ENCODE measurements at places on chromosomes 4 and X. TPM values are rescaled to one million over a fixed set of nuclear protein-coding genes. Genes with fewer than 3 reads are reported as not detected.

Gene TEC
- 0.40 TPM for total RNA-seq

- no peak overlapping the region for H3K4me3 ChIP-seq
- no peaks in the 10 kb centered on the region for H3K4me1 ChIP-seq
- no peaks in the 10 kb centered on the region for H3K27me3 ChIP-seq
Measured at GRCh38 chr4:121252224-121252806, 88.2 kb upstream of the TNIP3 start.

DNA sequence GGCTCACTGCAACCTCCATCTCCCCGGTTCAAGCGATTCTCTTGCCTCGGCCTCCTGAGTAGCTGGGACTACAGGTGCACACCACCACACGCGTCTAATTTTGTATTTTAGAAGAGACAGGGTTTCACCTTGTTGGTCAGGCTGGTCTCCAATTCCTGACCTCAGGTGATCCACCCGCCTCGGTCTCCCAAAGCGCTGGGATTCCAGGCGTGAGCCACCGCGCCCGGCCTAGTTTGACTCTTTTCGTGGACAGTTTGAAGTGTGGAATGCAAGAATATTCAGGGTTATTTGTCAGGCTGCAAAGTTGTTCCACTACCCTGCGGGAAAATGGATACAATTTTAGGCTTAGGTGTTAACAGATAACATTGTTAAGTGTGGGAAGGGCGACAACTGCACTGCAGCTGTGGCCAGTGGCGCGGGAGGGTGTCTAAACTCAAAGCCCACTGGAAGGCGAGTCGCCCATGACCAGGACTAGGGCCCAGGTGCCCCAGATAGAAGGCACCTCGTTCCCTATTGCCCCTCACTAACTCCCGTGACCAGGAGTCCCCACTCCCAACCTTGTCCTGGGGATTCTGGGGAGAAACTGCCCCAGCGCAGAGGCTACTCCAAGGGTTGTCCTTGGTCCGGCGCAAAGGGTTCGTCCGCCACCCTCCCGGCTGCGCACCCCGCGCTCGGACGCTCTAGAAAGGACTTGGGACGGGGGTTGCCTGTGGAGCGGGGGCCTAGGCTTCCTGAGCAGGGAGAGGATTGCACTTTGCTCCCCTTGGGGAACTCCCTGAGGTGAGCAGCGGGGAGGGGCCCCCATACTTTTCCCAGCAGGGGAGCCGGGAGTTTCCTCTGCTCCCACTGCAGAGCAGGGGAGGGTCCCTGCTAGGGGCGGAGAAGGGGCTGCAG, 1.1 kb upstream of the CD99 start:
- no peak for DNase-seq
- peaks cover 25% of the 10 kb centered on the region for H3K4me1 ChIP-seq
- no peaks in the 10 kb centered on the region for H3K36me3 ChIP-seq
- H3K27me3 ChIP-seq = peaks cover 23% of the 10 kb centered on the region
- no peak overlapping the region for H3K27ac ChIP-seq

- H3K36me3 ChIP-seq = no peaks in the 10 kb centered on the region
- DNase-seq = no peak
- H3K4me3 ChIP-seq = no peak overlapping the region
- no peaks in the 10 kb centered on the region for H3K27me3 ChIP-seq
- no peak overlapping the region for H3K27ac ChIP-seq
Measured at GRCh38 chr4:179626687-179627086, 2184.4 kb upstream of the AGA start.

GRCh38 chrX:150575419-150575814, 7.0 kb downstream of the MTM1 start:
- H3K4me1 ChIP-seq = no peaks in the 10 kb centered on the region
- H3K27ac ChIP-seq = no peak overlapping the region
- H3K27me3 ChIP-seq = peaks cover 9% of the 10 kb centered on the region
- no peak overlapping the region for H3K4me3 ChIP-seq

- DNase-seq = no peak
- H3K36me3 ChIP-seq = peaks cover 6% of the 10 kb centered on the region
- no peak overlapping the region for H3K4me3 ChIP-seq
Measured at GRCh38 chrX:7330556-7330955, 182.6 kb upstream of the PUDP start.

Gene MAGEB1
- not detected for total RNA-seq

Gene RUFY3
- 81.3 TPM for total RNA-seq

- DNase-seq = no peak
- no peak overlapping the region for H3K4me3 ChIP-seq
- peaks cover 4% of the 10 kb centered on the region for H3K4me1 ChIP-seq
Measured at GRCh38 chr4:140158365-140159030, 4.5 kb upstream of the MAML3 start.

Gene CXorf58
- 0.04 TPM for total RNA-seq

Gene GLRB
- total RNA-seq = 8.9 TPM

Gene ARR3
- total RNA-seq = not detected

Gene UCHL1
- 28.6 TPM for total RNA-seq

Gene USP17L22
- not detected for total RNA-seq

- no peaks in the 10 kb centered on the region for H3K4me1 ChIP-seq
- H3K4me3 ChIP-seq = no peak overlapping the region
- H3K36me3 ChIP-seq = no peaks in the 10 kb centered on the region
- no peak for DNase-seq
- H3K27me3 ChIP-seq = no peaks in the 10 kb centered on the region
Measured at GRCh38 chr4:53608242-53608641, 17.0 kb upstream of the LNX1 start.

- peak overlapping the region; percentile 59 for H3K4me3 ChIP-seq
- H3K27ac ChIP-seq = no peak overlapping the region
- DNase-seq = peak; percentile 53
- peaks cover 45% of the 10 kb centered on the region for H3K4me1 ChIP-seq
- H3K27me3 ChIP-seq = no peaks in the 10 kb centered on the region
- H3K36me3 ChIP-seq = peaks cover 22% of the 10 kb centered on the region
Measured at GRCh38 chr4:673349-674091, 556 bp downstream of the ATP5ME start.

Gene EGFL6
- total RNA-seq = 86.4 TPM

GRCh38 chr4:120672558-120673147, 249.9 kb downstream of the PRDM5 start:
- H3K27me3 ChIP-seq = no peaks in the 10 kb centered on the region
- peaks cover 4% of the 10 kb centered on the region for H3K4me1 ChIP-seq

Gene GAGE12J
- not detected for total RNA-seq

Gene CLDN22
- total RNA-seq = not detected

DNA sequence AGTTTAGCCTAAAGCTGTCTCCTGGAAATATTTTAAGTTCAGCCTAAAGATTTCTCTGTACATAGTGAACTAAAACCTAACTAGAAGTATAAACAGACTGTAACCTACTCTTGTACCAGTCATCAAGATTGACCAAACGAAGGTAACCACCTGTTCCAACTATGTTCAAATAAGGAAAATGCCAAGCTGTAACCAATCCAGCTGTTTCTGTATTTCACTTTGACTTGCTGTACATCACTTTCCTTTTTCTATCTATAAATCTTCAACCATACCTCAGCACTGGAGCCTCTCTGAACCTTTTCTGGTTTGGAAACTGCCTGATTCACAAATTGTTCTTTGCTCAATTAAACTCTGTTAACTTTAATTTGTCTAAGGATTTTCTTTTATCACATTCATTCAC, 3.1 kb upstream of the CYSLTR1 start:
- no peaks in the 10 kb centered on the region for H3K4me1 ChIP-seq
- H3K36me3 ChIP-seq = no peaks in the 10 kb centered on the region
- no peak for DNase-seq
- H3K27ac ChIP-seq = no peak overlapping the region
- H3K4me3 ChIP-seq = no peak overlapping the region

Gene SHROOM3
- total RNA-seq = 25.1 TPM

Gene PRRG3
- total RNA-seq = 12.6 TPM

DNA sequence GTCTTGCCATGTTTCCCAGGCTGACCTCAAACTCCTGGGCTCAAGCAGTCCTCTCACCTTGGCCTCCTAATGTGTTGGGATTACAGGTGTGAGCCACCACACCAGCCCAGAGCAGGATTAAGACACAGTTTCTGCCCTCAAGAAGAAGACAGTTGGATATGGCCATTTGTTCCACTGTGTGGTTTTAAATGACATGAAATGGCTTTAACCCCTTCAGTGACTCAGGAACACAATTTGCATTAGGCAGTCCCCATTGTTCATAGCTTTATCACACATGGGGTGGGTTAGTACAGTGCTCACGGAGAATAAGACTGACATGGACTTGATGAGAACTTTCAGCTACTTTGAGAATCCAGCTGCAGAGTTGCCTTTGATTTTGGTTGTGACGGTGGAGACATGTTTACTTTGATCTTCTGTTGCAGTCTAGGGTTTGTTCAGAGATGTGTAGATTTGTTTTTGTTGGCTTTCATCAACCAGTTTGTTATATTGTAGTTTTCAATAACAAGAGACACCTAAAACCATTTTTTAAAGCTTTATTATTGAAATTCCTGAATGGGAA, 60.3 kb downstream of the ARX start:
- H3K36me3 ChIP-seq = no peaks in the 10 kb centered on the region
- H3K27ac ChIP-seq = no peak overlapping the region
- H3K27me3 ChIP-seq = peaks cover 7% of the 10 kb centered on the region
- H3K4me3 ChIP-seq = no peak overlapping the region
- DNase-seq = no peak

- H3K36me3 ChIP-seq = peaks cover 3% of the 10 kb centered on the region
- H3K27ac ChIP-seq = no peak overlapping the region
- H3K4me3 ChIP-seq = no peak overlapping the region
- peaks cover 6% of the 10 kb centered on the region for H3K4me1 ChIP-seq
- DNase-seq = no peak
Measured at GRCh38 chr4:118284169-118284568, 68.6 kb downstream of the PRSS12 start.

DNA sequence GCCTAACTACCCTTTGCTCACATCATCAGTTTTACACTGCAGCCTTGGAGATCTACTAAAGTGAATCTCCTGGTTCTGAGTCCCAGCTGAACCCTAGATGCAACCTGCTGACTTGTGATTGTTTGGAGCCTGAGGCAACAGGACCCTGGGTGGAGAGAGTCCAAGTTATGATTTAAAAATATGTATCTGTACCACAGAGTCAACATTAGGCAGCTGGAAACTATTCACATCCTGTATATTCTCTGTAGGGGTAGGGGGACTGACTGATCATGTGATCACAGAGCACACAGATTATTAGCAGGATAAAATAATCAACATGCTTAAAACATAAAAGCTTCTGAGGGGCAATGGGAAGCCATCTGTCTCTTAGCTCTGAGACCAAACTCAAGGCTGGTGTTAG, 52.1 kb downstream of the CT47B1 start:
- no peaks in the 10 kb centered on the region for H3K4me1 ChIP-seq
- H3K4me3 ChIP-seq = no peak overlapping the region
- no peaks in the 10 kb centered on the region for H3K27me3 ChIP-seq
- no peak overlapping the region for H3K27ac ChIP-seq
- no peaks in the 10 kb centered on the region for H3K36me3 ChIP-seq
- DNase-seq = peak; percentile 3

GRCh38 chrX:128623361-128623760, 571.2 kb upstream of the ACTRT1 start:
- H3K4me3 ChIP-seq = no peak overlapping the region
- no peaks in the 10 kb centered on the region for H3K4me1 ChIP-seq
- H3K27ac ChIP-seq = no peak overlapping the region
- H3K36me3 ChIP-seq = no peaks in the 10 kb centered on the region

- no peaks in the 10 kb centered on the region for H3K36me3 ChIP-seq
- no peaks in the 10 kb centered on the region for H3K4me1 ChIP-seq
- DNase-seq = no peak
- H3K4me3 ChIP-seq = no peak overlapping the region
Measured at GRCh38 chr4:1404573-1405253, 1.5 kb downstream of the NKX1-1 start.

Gene ATP1B4
- 298 TPM for total RNA-seq

GRCh38 chrX:103864886-103865534, 33.0 kb upstream of the RAB9B start:
- no peak overlapping the region for H3K4me3 ChIP-seq
- peak; percentile 9 for DNase-seq
- H3K4me1 ChIP-seq = no peaks in the 10 kb centered on the region
- H3K36me3 ChIP-seq = no peaks in the 10 kb centered on the region
- H3K27me3 ChIP-seq = no peaks in the 10 kb centered on the region

DNA sequence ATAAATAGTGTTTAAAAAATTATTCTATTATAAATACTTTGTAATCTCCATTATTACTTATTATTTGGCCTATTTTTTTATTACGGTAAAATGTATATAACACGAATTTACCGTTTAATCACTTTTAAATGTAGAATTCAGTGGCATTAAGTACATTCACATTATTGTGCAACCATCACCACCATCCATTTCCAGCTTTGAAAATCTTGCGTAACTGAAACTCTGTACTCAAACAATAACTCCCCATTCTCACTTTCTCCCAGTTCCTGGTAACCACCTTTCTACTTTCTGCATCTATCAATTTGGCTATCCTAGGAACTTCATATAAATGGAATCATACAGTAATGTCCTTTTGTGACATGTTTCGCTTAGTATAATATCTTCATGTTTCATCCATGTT, 45.7 kb downstream of the PASD1 start:
- H3K4me3 ChIP-seq = no peak overlapping the region
- no peaks in the 10 kb centered on the region for H3K4me1 ChIP-seq
- no peaks in the 10 kb centered on the region for H3K27me3 ChIP-seq
- no peaks in the 10 kb centered on the region for H3K36me3 ChIP-seq
- DNase-seq = no peak
- H3K27ac ChIP-seq = no peak overlapping the region

GRCh38 chr4:127730142-127730913, at the start of gene SLC25A31:
TSS of gene SLC25A31 (plus strand) at chr4:127730400. CDS start at chr4:127730546, 146 bp downstream.
- DNase-seq = no peak
- no peak within 1 kb of the TSS for H3K27ac ChIP-seq
- H3K4me3 ChIP-seq = no peak within 1 kb of the TSS
- no peaks in the 10 kb centered on the region for H3K36me3 ChIP-seq
- no peaks in the 10 kb centered on the region for H3K27me3 ChIP-seq
- no peaks in the 10 kb centered on the region for H3K4me1 ChIP-seq

DNA sequence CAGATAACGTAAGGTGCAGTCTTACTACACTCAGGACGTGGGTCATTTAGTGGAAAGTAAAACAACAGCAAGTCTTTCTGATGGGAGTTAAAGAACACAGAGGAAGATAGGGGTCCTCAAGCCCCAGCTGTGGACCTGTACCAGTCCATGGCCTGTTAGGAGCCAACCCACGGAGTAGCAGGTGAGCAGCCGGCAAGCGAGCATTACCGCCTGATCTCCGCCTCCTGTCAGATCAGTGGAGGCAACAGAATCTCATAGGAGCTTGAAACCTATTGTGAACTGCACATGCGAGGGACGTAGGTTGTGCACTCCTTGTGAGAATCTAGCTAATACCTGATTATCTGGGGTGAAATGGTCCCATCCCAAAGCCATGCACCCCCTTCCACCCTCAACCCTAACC, 1180.8 kb downstream of the FSTL5 start:
- no peaks in the 10 kb centered on the region for H3K4me1 ChIP-seq
- no peak for DNase-seq
- no peak overlapping the region for H3K27ac ChIP-seq
- H3K4me3 ChIP-seq = no peak overlapping the region
- H3K36me3 ChIP-seq = no peaks in the 10 kb centered on the region

GRCh38 chr4:115158296-115158695, 44.9 kb upstream of the NDST4 start:
- H3K4me1 ChIP-seq = no peaks in the 10 kb centered on the region
- no peaks in the 10 kb centered on the region for H3K27me3 ChIP-seq
- no peak overlapping the region for H3K4me3 ChIP-seq
- no peaks in the 10 kb centered on the region for H3K36me3 ChIP-seq
- no peak for DNase-seq

- no peak overlapping the region for H3K27ac ChIP-seq
- H3K4me3 ChIP-seq = no peak overlapping the region
- no peaks in the 10 kb centered on the region for H3K4me1 ChIP-seq
- DNase-seq = no peak
- no peaks in the 10 kb centered on the region for H3K27me3 ChIP-seq
Measured at GRCh38 chr4:30753316-30753715, 33.1 kb downstream of the PCDH7 start.

- no peak overlapping the region for H3K27ac ChIP-seq
- no peaks in the 10 kb centered on the region for H3K4me1 ChIP-seq
- H3K27me3 ChIP-seq = no peaks in the 10 kb centered on the region
- H3K4me3 ChIP-seq = no peak overlapping the region
- peak; percentile 88 for DNase-seq
Measured at GRCh38 chr4:147118528-147118927, 172.9 kb upstream of the TTC29 start.

Gene CUL4B
- total RNA-seq = 19.0 TPM
